ENCODE measurements at places on chromosomes 7 and 10.

GRCh38 chr10:131547129-131547799, 235.7 kb upstream of the TCERG1L start:
- DNase-seq, result no peak

DNA sequence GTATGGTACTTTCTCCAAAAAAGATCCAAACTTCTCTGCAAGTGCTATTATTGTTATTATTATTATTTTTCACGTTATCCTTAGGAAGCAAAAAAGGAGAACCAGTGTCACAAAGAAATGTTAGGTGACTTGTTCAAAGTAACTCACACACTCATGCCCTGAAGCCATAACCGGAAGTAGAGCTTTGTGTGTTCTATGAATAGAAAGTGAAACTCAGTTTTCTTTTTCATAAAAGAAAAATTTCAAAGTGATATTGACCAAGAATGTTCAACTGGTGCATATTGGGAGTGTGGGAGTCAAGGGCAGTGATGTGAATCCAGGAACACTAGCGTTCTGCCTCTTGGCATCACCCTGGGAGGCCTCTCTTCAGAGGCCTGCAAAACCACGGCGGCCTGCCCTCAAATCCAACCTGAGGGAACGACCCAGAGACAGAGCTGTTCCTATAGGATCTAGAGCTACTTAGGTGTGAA, 106.1 kb downstream of the PRKCQ start:
- DNase-seq, result no peak

DNA sequence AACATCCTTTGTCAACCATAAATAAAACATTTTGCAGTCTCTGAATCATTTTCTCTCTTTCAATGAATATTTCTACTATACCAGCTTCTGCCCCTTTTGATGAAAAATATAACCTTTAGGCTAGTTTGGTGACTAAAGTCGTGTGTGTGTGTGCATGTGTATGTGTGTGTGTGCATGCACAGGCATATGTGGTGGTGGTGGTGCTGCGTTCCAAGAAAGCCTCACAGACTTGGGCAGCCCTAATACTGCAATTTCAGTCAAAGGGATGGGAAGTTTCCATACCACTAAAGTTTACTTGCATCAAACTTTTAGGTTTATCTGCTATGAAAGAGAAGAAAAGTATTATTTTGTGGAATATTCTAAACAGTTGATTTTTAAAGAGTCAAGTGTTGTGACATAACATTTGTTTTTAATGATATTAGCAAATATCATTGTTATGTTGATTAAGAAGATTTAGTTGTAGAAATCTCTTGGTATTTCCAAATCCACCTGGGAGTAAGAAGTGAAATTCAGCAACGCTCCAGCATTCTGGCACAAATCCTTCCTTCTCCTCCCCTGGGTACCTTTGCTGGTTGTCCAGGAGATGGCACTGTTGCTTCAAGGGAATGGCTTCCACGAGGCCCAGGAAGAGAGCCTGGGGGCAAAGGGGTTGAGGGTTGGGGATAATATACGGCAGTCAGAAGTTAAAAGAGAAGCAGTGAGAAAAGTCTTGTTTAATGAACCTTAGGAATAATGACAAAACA, 41.5 kb downstream of the ASB4 start:
- peak; percentile 47 for DNase-seq

- DNase-seq, result no peak
Observed at GRCh38 chr7:28413011-28413410, 693 bp downstream of the CREB5 start.

GRCh38 chr7:48617508-48617907, 306.8 kb upstream of the CDC14C start:
- no peak for DNase-seq

- DNase-seq, result no peak
Observed at GRCh38 chr10:77614778-77615625, 22.6 kb downstream of the KCNMA1 start.

DNA sequence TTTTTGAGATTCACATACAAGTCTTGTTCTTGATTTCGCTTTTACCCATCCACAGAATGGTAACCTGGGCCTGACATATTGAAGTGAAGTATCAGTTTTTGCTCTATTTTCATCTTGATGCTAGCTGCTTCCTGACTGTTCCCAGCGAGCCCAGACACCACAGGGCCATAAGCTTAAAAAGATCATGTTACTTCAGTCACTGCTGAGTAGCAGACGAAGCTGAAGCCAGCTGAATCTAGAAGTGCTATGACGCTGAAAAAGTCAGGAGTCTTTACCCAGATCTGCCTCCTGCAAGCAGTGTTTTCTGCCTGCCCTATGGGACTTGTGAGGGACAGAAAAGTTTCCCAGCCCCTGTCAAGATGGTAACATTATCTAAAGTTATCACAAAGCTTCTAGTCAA, 2.7 kb upstream of the PRXL2A start:
- no peak for DNase-seq

DNA sequence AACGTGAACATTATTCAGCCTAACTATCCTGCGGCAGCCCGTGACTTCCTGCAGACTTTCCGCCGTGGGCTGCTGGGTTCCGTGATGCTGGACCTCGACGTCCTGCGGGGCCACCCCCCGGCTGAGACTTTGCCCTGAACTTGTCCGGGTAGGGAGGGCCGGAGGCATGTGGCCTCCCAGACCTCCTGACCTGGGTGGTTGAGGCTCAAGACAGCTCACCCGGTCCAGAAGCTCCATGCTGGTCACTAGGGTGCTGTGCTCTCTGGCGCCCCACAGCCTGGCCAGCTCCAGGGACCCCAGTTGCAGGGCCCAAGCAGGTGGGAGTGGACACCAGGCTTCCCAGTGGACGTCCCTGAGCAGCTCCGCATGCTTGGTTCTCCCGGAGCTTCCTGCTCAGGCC, 4.4 kb downstream of the SPRN start:
- no peak for DNase-seq

GRCh38 chr10:6269953-6270867, 67.5 kb downstream of the PFKFB3 start:
- no peak for DNase-seq

GRCh38 chr7:74082770-74083116, 861 bp upstream of the LIMK1 start:
- DNase-seq, result no peak

DNA sequence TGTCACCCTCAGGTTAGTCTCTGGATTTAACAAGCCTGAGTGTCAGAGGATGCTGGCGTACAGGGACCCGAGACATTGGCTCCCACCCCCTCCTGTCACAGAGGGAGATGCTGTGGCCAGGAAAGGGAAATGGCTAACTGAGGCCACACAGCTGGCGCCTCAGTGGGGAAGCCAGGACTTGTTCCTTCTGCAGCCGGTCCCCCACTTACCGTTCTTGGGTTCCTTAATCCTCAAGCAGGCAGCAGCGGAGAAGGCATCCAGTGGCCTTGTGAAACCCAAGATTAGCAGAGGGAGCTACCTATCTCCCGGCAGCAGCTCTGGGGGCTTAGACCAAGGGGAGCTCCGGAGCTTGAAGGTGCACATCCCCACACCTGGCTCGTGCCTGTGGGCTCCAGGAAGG, 65.4 kb downstream of the NEURL1 start:
- DNase-seq, result no peak

DNA sequence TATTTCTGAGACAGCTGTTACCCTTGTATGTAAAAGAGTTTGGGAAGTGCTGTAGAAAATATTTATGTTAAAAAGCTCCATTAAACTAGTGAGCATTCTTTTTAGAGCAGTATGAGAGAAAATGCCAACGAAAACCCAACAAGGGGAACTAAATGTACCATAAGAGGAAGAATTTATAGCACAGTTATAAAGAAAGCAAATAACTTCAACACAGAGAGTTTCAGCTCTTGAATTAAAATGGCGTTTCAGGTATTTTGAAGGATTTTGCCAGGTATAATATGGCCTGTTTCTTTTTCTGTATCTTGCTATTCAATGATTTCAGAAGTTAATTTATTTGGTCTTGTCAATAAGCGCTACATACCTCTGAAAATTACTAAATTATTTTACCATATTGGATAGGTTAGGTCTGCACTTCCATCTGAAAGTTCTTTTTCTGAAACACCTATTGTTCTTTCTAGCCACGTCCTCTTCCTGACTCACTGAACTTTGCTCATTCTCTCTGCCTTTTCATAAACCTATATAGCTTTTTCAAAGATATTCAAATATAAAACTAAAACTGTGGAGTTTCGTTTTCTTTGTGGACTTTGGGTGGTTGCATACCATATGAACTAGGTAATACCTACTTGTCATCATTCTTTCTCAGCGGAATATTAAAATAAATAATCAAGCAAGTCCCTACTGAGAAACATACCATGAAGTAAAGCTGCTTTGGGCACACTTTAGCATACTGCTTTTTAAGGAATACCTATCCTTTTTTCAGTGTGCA, 136.1 kb downstream of the SEMA3A start:
- peak; percentile 75 for DNase-seq

All from fibroblast of skin of back (primary cell).